Liver (tissue), 10 donors: ENCODE measurements at places on chromosomes 11 and 22. TPM values are rescaled to one million over a fixed set of nuclear protein-coding genes. Genes with fewer than 3 reads are reported as not detected.

The OR4C13 gene
- not detected for total RNA-seq

The RFPL2 gene
- total RNA-seq: under 0.01 TPM

The FAM111B gene
- 2.6 TPM for total RNA-seq

The CCDC88B gene
- total RNA-seq: 4.9 TPM

The MOV10L1 gene
- total RNA-seq: 0.47 TPM

The IGLL1 gene
- total RNA-seq: not detected

The KRTAP5-2 gene
- total RNA-seq: not detected

The JAM3 gene
- total RNA-seq: 4.3 TPM

- peaks cover 3% of the 10 kb centered on the region for H3K36me3 ChIP-seq
- peak overlapping the region; percentile 66 for H3K27ac ChIP-seq
- peaks cover 79% of the 10 kb centered on the region for H3K4me1 ChIP-seq
- DNase-seq: no peak
- no peak overlapping the region for H3K4me3 ChIP-seq
- H3K27me3 ChIP-seq: no peaks in the 10 kb centered on the region
Measured at GRCh38 chr22:20127869-20128618, 3.6 kb upstream of the ZDHHC8 start.

DNA sequence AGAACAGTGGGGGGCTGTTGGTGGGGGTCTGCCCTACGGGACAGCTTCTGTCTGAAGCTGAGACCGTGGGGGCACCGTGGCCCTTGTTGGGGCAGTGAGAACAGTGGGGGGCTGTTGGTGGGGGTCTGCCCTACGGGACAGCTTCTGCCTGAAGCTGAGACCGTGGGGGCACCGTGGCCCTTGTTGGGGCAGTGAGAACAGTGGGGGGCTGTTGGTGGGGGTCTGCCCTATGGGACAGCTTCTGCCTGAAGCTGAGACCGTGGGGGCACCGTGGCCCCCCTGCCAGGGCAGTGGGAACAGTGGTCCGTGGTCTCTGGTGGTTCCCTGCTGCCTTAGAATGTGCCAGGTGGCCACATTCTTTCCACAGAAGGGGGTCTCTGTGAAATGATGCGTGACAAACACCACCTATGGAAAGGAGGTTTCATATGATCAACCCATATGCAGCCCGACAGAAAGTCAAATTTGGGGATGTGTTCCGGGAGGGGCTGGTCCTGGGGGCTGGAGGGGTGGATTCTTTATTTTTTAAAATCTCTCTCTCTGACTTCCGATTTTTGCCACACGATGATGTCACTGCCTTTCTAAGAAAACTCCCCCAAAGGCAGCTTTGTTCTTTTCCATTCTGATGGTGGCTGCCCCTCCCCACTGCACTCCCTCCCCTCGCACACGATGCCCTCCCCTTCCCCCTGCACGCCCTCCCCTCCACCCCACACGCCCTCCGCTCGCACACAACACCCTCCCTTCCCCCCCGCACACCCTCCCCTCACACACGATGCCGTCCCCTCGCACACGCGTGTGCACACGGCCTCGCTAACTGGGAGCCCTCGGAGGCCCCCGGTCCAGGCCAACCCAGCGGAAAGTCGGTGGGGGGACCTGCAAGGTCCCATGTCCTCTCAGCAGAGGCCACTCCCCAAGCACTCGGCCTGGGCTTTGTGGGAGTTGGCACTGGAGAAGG, 1186.5 kb downstream of the BRD1 start:
- no peaks in the 10 kb centered on the region for H3K27me3 ChIP-seq
- H3K4me1 ChIP-seq: no peaks in the 10 kb centered on the region
- H3K27ac ChIP-seq: no peak overlapping the region
- H3K36me3 ChIP-seq: no peaks in the 10 kb centered on the region
- H3K4me3 ChIP-seq: no peak overlapping the region

- no peak overlapping the region for H3K4me3 ChIP-seq
- no peak for DNase-seq
- H3K27ac ChIP-seq: no peak overlapping the region
- H3K36me3 ChIP-seq: no peaks in the 10 kb centered on the region
- no peaks in the 10 kb centered on the region for H3K27me3 ChIP-seq
Measured at GRCh38 chr11:107819361-107820014, 39.1 kb downstream of the SLC35F2 start.

DNA sequence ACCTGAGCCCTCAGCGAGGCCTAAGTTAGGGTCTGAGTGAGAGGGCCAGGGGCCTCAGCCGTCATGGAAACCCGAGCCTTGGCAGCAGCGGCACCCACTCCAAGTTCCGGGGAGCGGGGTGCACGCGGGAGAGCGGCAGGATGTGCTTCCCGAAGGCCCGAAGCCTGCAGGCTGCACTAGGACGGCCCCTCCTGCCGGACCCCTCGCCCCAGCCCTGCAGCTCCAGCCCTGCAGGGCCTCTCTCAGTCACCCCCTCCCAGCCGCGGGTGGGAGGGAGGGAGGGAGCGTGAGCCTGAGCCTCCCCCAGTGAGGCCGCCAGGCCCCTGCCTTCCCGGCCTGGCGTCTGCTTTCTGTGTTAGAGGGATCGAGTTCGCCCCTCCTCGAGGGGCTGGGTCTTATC, 22.6 kb downstream of the MRPL23 start:
- no peaks in the 10 kb centered on the region for H3K36me3 ChIP-seq
- H3K27ac ChIP-seq: no peak overlapping the region
- no peaks in the 10 kb centered on the region for H3K27me3 ChIP-seq
- H3K4me1 ChIP-seq: no peaks in the 10 kb centered on the region
- DNase-seq: no peak
- H3K4me3 ChIP-seq: no peak overlapping the region

GRCh38 chr11:36588099-36588498, 6.2 kb upstream of the IFTAP start:
- no peak for DNase-seq
- H3K4me1 ChIP-seq: no peaks in the 10 kb centered on the region
- H3K4me3 ChIP-seq: no peak overlapping the region
- no peaks in the 10 kb centered on the region for H3K27me3 ChIP-seq
- no peak overlapping the region for H3K27ac ChIP-seq

GRCh38 chr11:28289444-28289843, 181.3 kb downstream of the METTL15 start:
- H3K4me1 ChIP-seq: no peaks in the 10 kb centered on the region
- no peak for DNase-seq
- no peak overlapping the region for H3K27ac ChIP-seq
- H3K27me3 ChIP-seq: no peaks in the 10 kb centered on the region
- no peak overlapping the region for H3K4me3 ChIP-seq

DNA sequence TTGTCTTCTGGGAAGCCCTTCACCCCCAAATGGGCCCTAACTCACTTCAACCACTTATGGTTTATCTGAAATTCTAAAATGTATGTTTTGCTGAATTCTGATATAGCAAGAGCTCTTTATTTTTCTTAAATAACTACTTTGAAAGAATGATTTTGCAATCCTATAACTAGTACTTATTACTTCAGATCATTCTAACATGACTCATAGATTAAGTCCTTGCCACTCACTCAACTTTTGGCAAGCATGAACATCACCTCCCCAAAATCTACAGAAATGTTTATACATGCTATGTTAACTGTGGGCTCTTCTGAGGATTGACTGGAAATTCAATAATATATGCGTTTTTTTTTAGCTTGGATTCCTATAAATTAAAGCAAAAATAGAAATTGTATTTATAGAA, 367.4 kb upstream of the FAT3 start:
- no peaks in the 10 kb centered on the region for H3K36me3 ChIP-seq
- H3K4me3 ChIP-seq: no peak overlapping the region
- DNase-seq: no peak
- H3K27ac ChIP-seq: no peak overlapping the region
- no peaks in the 10 kb centered on the region for H3K4me1 ChIP-seq

DNA sequence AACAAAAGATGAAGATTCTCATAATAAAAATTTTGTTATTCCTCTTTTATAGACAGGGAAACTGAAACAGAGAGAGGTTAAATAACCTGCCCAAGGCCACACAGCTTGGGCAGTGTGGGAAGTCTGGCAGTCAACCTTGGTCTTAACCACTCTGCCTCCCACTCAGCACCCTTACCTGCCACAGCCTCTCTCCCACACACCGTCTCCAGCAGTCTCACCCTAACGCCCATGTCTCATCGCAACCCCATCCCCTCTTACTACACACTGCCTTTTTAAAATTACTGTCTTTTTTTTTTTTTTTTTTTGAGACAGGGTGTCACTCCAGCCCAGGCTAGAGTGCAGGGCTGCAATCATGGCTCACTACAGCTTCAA, 25.0 kb downstream of the ARRB1 start:
- H3K4me3 ChIP-seq: no peak overlapping the region
- H3K4me1 ChIP-seq: peaks cover 5% of the 10 kb centered on the region
- no peaks in the 10 kb centered on the region for H3K27me3 ChIP-seq
- DNase-seq: no peak
- H3K36me3 ChIP-seq: no peaks in the 10 kb centered on the region

- no peaks in the 10 kb centered on the region for H3K27me3 ChIP-seq
- no peaks in the 10 kb centered on the region for H3K36me3 ChIP-seq
- no peak overlapping the region for H3K4me3 ChIP-seq
- H3K27ac ChIP-seq: peak overlapping the region; percentile 54
Measured at GRCh38 chr11:18001191-18001590, 11.7 kb downstream of the SERGEF start.

DNA sequence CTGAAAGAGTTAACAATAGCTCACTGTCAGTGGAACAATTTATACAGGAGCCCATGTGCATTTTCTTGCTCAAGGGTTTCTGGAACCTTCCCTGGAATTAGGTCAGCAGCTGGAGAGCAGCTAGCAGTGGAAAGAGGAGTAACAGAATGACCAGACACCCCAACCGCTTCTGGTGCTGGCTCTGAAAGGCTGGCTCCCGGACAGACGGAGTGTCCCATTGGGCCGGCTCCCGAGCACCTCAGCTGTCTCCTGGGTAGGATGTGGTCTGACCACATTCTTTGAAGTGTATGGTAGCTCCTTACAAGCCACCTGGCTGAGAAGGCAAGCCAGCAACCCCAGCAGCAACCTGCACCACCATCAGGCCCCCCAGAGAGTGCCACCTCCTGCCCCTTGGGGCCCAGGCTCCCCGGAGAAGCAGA, 44.7 kb downstream of the ABTB2 start:
- H3K4me3 ChIP-seq: no peak overlapping the region
- H3K36me3 ChIP-seq: no peaks in the 10 kb centered on the region
- H3K27me3 ChIP-seq: no peaks in the 10 kb centered on the region
- H3K27ac ChIP-seq: peak overlapping the region; percentile 59

DNA sequence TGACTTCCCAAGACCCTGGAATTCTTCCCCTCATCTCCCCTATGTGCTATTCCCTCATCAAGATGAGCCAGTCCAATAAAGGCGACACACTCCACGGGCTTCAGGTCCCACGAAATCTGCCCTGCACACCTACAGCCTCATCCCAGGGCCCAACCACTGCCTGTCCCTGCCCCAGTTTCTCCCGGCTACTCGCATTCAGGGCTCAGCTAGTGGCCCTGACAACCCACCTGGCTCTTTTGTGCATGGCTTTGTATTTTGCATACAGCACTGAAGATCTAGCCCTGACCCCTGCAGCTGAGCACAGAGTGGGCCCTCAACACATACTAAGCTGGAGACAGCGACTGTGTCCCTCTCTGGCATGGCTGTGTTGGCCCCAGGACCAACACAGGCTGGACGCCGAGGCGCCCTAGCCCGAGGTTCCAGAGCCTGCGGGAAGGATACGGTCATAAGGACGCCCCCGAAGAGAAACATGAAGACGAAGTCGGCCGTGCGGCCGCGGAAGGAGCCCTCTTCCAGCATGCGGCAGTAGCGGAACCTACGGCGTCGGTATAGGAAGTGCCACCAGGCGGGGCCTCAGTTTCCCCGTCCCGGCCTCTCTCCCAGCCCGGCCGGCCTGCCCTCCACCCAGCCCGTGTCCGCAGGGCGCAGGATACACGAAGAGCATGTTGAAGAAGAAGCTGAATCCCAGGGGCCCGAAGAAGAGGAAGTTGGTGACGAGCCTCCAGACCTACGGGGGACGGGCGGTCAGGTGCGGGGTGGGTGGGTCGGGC, 710 bp downstream of the DERL3 start:
- H3K27me3 ChIP-seq: no peaks in the 10 kb centered on the region
- peak overlapping the region; percentile 53 for H3K4me3 ChIP-seq
- H3K27ac ChIP-seq: no peak overlapping the region
- DNase-seq: no peak
- peaks cover 10% of the 10 kb centered on the region for H3K4me1 ChIP-seq

DNA sequence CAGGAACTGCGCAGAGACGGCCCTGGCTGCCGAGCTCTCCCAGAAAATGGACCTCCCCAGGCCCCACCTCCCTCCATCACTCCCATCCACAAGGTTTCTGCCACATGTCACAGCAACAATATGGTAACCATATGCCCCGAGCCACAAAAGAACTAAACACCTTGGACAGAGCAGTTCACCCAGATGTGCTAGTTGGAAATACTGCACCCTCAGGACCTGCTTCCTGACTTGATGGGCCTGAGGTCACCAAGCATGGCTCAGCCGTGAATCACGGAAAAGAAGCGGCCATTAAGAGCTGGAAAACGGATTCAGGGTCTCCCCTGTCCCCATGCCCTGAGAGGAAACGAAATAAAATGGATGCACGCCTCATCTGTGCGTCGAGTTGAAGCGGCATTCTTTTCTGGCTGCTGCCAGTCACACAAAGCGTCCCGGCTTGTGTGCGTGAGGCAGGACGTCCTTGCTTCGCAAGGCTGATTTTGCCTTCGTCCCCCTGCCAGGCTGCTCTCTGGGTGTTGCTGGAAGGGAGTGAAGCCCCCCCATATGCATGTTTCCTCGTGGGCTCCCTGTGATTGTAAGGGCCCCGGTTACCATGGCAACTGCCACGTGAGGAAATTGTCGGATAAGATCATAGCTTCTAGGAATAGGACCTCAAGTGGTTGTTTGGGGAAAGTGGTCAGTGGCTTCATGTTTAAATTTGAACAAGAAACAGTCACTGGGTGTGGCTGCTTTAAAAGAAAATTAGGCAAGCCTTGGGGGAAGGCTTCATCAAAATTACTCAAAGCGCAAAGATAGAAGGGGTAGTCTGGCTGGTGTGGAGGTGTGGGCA, 51.7 kb downstream of the FLI1 start:
- no peak for DNase-seq
- H3K27me3 ChIP-seq: no peaks in the 10 kb centered on the region
- peaks cover 5% of the 10 kb centered on the region for H3K4me1 ChIP-seq
- H3K4me3 ChIP-seq: no peak overlapping the region
- H3K36me3 ChIP-seq: no peaks in the 10 kb centered on the region

GRCh38 chr22:16965560-16965959, 42.5 kb downstream of the GAB4 start:
- H3K4me1 ChIP-seq: no peaks in the 10 kb centered on the region
- no peaks in the 10 kb centered on the region for H3K36me3 ChIP-seq
- no peaks in the 10 kb centered on the region for H3K27me3 ChIP-seq
- no peak for DNase-seq
- no peak overlapping the region for H3K4me3 ChIP-seq

DNA sequence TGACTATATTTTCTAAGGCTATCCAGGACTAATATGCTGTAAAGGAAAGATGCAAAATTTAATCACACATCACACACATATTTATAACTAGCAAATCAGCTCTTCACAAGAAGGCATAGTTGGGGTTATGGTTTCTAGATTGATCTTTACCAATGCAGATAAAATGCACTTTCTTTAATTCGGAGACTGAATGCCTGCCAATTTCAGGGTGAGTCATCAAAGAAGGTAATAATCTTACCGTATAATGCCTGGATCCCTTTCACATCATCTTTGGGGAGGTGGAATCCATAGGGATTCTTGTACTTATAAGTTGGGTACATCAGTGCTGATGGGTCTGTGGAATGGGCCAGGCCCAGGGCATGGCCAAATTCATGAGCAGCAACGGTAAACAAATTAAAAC, 16.4 kb downstream of the MMP20 start:
- no peak overlapping the region for H3K27ac ChIP-seq
- no peaks in the 10 kb centered on the region for H3K36me3 ChIP-seq
- no peak overlapping the region for H3K4me3 ChIP-seq
